Gastrocnemius medialis (tissue), 4 donors: ENCODE measurements at places on chromosomes 1 and 21. TPM values are rescaled to one million over a fixed set of nuclear protein-coding genes. Genes with fewer than 3 reads are reported as not detected.

DNA sequence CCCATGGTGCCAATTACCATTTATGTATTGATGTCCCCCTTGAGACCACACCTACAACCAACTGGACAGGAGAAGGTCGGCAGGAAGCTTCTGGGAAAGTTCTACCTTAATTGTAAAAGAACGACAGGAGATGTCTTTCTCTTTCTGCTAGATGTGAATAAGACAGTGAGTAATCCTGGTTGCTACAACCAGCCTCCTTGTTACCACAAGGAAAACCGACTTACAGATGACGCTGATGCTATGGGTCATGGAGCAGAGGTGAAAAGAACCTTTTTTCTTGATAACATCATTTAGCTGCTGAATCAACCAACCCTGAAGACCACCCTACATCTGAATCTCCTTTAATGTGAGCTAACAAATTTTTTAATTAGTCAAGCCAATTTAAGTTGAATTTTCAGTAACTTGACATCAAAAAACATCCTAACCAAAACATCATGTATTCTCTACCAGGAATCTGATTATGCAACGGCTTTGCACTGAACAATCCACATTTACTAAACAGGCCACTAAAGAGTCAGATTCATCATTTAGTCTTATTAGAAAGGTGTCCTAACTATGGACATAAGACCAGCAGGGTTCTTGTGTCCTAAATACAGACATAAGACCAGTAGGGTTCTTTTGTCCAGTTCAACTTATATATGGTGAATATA is 23.0 kb downstream of the RGS2 start:
- no peak overlapping the region for H3K4me3 ChIP-seq
- DNase-seq, result no peak
- no peak overlapping the region for H3K27ac ChIP-seq
- H3K36me3 ChIP-seq, result no peaks in the 10 kb centered on the region
- H3K4me1 ChIP-seq, result no peaks in the 10 kb centered on the region

GRCh38 chr1:87132284-87132870 is 196.3 kb upstream of the LMO4 start:
- H3K4me3 ChIP-seq, result peak overlapping the region; percentile 48
- H3K27me3 ChIP-seq, result no peaks in the 10 kb centered on the region

DNA sequence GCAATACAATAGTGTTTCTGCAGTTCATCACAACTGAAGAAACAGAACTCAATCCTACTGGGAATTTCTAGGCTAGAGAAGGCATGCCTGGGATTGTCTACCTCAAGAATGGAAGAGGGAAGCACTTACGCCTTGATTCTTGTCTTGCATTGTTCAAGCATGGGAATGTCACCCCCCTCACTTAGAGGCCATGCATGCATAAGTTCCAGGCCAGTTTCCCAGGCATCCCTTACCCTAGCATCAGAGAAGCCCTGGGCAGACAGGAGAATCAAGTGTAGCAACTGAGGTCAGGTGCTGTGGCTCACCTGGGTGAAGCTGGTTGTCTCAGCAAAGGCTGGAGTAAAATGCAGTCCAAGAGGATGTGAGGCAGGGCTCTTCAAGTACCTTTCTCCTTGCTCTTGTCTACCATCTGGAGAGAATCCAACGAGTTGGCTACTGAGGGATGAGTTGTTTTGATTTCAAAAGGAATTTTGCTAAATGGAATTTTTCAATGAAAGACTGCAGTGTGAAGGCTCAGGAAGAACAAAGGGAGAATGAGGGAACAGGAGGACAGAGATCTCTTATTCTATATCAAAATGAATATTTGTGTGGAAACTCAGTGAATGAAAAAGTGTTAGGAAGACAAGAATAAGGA is 174.3 kb downstream of the NEK7 start:
- H3K4me3 ChIP-seq, result no peak overlapping the region
- no peaks in the 10 kb centered on the region for H3K27me3 ChIP-seq
- H3K4me1 ChIP-seq, result no peaks in the 10 kb centered on the region
- DNase-seq, result no peak

The PPIH gene
- 7.7 TPM for total RNA-seq

DNA sequence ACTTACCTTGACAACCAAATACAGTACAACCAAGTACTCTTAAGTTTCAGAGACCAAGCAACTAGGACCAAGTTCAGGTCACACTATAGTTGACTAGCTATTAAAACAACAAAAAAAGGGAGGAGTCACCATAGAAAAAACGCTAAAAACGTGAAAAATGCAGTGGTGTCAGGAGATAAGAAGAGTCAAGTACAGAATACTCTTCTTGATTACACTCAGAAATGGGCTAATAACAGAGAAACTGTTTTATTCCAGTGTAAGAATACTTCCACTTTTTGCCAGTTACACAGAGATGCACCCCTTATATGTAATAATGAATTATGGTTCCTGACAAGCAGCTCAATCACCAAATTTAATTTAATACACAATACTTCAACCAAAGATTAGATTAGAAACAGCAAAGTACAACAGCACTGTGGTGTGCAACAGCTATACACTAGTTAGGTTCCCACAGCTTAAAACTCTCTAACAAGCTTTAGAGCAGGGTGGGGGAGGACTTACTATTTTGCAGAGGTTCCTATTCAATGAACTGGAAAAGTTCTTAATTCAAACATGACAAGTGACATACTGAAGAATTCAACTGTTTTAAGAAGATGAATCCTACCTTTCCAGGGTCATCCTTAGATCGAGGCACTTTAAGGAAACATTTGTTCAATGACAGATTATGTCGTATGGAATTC is 70.4 kb downstream of the FOXJ3 start:
- no peaks in the 10 kb centered on the region for H3K27me3 ChIP-seq
- H3K4me3 ChIP-seq, result no peak overlapping the region
- H3K27ac ChIP-seq, result no peak overlapping the region
- no peak for DNase-seq
- H3K36me3 ChIP-seq, result peaks cover 15% of the 10 kb centered on the region

The HJV gene
- 287 TPM for total RNA-seq

GRCh38 chr1:83673312-83673711 is 325.6 kb downstream of the TTLL7 start:
- H3K36me3 ChIP-seq, result no peaks in the 10 kb centered on the region
- no peak overlapping the region for H3K27ac ChIP-seq
- no peaks in the 10 kb centered on the region for H3K4me1 ChIP-seq

DNA sequence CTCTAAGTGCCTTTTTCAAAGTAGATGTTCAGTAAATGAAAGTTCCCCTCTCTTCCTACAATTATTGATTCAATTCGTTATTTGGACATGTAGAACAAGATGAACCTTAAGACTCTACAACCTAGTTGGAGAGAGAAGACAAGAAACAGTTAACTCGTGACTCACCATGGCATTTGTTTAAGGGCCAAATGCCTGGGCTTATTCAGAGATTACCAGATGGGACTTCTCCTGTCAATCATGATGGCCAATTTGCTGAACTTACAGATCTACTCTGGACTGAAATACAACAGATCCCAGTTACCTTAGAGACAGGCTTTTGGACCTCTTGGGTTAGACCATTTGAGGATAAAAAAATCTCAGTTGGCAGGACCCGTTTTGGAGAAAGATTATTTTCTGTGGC is 93.5 kb downstream of the C1orf94 start:
- H3K4me3 ChIP-seq, result no peak overlapping the region
- no peaks in the 10 kb centered on the region for H3K4me1 ChIP-seq
- H3K27me3 ChIP-seq, result no peaks in the 10 kb centered on the region
- no peak overlapping the region for H3K27ac ChIP-seq
- H3K36me3 ChIP-seq, result no peaks in the 10 kb centered on the region

DNA sequence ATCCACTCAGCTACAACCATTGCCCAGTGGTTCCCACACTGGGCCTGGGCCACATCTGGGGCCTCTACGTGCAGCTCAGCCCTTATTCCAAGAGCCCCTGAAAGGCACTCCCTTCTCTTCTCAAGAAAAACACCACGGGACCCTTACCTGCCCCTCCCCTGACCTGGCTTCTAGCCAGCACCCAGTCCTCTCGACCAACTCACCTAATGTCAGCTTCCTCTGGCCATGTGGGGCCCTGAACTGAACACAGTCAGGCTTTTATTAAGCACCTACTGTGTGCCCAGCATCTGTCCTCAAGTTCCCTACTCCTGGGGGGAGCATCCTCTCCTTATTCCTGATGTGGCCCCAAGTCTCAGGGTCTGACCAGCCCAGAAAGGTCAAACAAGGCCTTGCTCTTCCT is 208.4 kb downstream of the MATN1 start:
- H3K4me1 ChIP-seq, result no peaks in the 10 kb centered on the region
- H3K27me3 ChIP-seq, result no peaks in the 10 kb centered on the region
- H3K27ac ChIP-seq, result no peak overlapping the region
- H3K4me3 ChIP-seq, result no peak overlapping the region

DNA sequence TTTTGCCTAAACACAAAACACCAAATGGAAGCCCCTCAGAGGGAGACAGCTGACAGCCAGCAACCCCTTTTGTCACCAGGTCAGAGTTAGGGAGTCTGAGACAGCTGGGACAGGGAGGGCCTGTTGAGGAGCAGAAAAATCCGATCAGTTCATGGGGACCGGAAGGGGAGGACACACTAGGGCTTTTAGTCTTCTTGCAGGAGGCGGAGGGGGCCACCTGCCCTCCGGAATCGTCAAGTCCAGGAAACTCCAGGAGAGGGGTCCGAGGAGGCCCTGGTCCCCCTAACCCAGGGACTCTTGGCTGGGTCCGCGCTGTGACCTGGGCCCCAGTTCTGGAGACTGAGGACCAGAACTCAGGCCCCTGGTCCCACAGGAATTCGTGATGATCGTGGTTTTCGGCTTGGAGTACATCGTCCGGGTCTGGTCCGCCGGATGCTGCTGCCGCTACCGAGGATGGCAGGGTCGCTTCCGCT is 34.2 kb downstream of the KCNQ4 start:
- no peak overlapping the region for H3K4me3 ChIP-seq
- no peaks in the 10 kb centered on the region for H3K4me1 ChIP-seq
- no peak overlapping the region for H3K27ac ChIP-seq
- no peaks in the 10 kb centered on the region for H3K36me3 ChIP-seq
- no peaks in the 10 kb centered on the region for H3K27me3 ChIP-seq
- no peak for DNase-seq

DNA sequence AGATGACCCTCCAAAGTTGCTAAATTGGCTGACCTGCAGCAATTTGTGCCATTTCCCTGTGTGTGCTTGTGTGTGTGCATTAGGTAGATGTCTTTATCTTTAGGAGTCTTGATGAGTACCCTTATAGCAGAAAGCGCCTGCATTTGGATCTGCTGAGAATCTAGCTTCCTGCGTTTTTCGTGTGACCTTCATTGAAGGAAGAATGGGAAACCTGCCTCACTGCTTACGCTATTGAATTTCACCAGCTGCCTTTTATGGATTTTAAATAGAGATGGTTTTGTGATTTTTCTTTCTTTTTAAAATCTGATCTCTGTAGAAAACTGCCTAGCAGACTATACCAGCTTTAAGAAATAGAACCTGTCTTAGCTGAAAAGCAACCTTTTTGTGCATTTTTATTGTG is 124.5 kb downstream of the CACHD1 start:
- DNase-seq, result no peak
- H3K27me3 ChIP-seq, result no peaks in the 10 kb centered on the region
- no peaks in the 10 kb centered on the region for H3K4me1 ChIP-seq

DNA sequence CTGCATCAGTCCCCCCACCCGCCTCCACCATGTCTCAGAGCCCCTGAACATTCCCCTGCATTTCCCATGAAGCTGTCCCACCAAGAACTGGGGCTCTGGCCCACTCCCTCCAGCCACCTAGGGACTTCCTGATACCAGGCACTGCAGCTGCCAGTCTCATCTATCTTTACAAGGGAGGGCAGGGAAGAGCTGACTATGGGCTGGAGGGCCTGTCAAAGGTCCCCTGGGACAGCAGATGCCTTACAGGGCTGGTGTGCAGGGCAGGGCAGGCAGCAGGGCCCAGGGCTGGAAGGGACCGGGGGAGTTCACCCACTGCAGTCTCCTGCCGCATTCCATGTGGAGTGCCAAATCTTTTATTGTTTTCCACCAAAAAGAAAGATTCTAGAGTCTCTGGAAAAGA is 17.6 kb downstream of the SHISA4 start:
- DNase-seq, result no peak
- peaks cover 24% of the 10 kb centered on the region for H3K4me1 ChIP-seq
- H3K27ac ChIP-seq, result peak overlapping the region; percentile 15
- no peak overlapping the region for H3K4me3 ChIP-seq
- no peaks in the 10 kb centered on the region for H3K27me3 ChIP-seq
- H3K36me3 ChIP-seq, result no peaks in the 10 kb centered on the region

The MAN1C1 gene
- 2.3 TPM for total RNA-seq

DNA sequence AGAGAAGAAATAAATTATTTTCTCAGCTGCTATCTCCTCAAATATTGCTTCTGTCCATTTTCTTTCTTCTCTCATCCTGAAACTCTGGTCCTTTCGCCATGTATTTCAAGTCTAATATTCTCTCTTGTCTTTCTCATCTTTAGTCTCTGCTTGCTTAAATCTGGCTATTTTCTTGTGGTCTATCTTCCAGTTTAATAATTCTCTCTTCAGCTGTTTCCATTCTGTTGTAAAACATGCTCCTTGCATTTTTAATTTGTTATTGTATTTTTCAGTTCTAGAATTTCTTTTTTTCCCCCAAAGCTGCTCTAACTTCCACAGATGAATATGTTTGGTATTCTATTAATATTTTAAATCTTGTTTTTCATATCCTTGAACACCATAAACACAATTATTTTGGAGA is 70.1 kb upstream of the TMPRSS2 start:
- H3K4me1 ChIP-seq, result no peaks in the 10 kb centered on the region
- H3K27ac ChIP-seq, result no peak overlapping the region
- H3K36me3 ChIP-seq, result no peaks in the 10 kb centered on the region
- H3K4me3 ChIP-seq, result no peak overlapping the region

GRCh38 chr21:20572582-20572981 is 425.6 kb upstream of the NCAM2 start:
- DNase-seq, result no peak
- no peaks in the 10 kb centered on the region for H3K4me1 ChIP-seq
- no peaks in the 10 kb centered on the region for H3K27me3 ChIP-seq
- no peaks in the 10 kb centered on the region for H3K36me3 ChIP-seq
